Kidney tubule cell (primary cell): ENCODE measurements at places on chromosomes 1 and 21.
A peak's percentile ranks its signal among the peaks of the same experiment; 100 is the strongest.

DNA sequence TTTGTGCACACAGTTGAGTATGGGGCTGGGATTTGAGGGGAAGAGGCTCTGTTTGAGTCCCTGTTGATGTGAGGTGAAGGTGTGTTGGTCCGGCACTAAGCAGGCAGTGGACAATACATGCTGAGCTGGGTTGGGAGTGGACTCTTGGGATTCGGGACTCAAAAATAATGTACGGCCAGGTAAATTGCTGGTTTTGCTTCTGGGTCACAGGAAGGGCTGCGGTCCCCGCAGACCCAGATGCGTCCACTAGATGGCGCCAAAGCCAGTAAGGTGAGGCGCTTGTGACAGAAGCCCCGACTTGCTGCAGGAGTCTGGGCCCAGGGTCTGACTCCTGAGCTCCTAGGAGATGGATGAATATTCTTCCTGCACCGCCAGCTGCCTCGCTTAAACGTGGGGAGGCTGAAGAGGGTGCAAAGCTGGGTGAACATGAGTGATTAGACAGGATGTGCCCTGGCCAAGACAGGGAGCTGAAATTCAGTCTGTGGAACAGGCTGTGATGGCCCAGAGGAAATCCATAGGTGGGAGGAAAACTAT lies 61.4 kb downstream of the ACBD3 start:
- DNase-seq: peak; percentile 85

DNA sequence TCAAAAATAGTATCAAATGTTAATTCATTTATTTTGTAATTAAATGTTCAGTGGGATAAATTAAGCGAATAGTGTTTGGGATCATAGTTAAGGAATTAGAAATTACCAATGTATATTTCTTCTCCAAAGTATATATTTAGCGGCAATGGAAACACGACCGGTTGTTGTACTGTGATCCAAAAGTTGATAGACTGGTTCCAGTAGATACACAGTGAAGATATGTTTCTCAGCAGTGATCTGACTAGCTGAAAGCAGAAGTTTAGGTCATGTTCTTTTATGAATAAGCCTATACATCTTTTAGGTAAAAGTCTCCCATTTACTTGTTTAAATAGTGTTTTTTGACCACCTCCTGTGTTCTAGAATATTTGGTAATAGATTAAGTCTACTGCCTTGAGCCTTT lies 8.8 kb downstream of the USP16 start:
- DNase-seq: no peak

- DNase-seq: no peak
These were observed 35.2 kb upstream of the MUTYH start for GRCh38 chr1:45375104-45376090.

- DNase-seq: peak; percentile 99
These were observed 56.5 kb upstream of the BCAR3 start for GRCh38 chr1:93738075-93738622.

DNA sequence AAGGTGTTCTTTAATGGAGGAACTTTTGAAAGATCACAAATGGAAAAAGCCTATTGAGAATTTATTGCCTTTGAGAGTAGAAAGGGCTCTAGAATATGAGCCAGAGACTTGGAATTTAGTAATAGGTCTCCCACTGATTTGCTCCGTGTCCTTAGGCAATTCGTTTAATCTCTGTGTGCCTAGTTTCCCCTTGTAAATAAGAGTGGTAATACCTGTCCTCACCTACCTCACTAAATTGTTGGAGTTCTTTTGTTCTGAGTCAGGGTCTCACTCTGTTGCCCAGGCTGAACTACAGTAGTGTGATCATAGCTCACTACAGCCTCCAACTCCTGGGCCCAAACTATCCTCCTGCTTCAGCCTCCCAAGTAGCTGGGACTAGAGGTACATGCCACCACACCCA lies 15.0 kb upstream of the TEKT2 start:
- DNase-seq: peak; percentile 59

DNA sequence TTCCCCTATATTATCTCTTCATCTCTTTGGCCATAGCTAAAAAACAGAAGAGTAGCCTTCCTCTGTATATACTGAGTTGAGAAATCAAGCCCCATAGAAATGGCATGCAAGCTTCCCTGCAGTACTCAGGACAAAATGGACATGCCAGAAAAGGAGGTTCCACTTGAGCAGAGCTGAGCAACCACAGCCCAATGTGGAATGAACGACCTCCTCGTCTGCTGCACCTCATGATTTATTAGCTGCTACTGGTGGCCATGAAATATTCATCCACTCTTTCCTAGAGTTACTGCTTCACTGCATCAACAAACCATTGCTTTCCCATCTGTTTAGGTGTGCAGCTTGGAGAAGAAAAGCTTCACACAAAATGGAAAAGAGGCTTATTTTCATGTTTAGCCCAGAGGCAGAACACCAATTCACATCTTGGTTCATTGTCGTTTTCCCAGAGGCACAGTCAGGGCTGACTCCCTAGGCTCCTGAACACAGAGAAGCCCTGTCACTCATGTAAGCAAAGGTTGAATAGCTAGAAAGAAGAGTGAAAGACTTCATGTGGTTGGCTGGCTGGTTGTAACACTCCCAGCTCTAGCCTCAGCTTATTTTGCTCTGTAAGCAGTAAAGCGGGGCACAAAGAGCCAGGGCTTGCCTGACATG lies 148.0 kb downstream of the TSEN15 start:
- peak; percentile 63 for DNase-seq

- no peak for DNase-seq
These were observed 13.4 kb downstream of the HOOK1 start for GRCh38 chr1:59828160-59828559.

- peak; percentile 88 for DNase-seq
These were observed 14.0 kb upstream of the FAAP20 start for GRCh38 chr1:2208309-2209239.

- peak; percentile 23 for DNase-seq
These were observed 137.8 kb downstream of the KCNK2 start for GRCh38 chr1:215220346-215220745.

- DNase-seq: no peak
These were observed 32.6 kb upstream of the SELENON start for GRCh38 chr1:25767437-25767770.

DNA sequence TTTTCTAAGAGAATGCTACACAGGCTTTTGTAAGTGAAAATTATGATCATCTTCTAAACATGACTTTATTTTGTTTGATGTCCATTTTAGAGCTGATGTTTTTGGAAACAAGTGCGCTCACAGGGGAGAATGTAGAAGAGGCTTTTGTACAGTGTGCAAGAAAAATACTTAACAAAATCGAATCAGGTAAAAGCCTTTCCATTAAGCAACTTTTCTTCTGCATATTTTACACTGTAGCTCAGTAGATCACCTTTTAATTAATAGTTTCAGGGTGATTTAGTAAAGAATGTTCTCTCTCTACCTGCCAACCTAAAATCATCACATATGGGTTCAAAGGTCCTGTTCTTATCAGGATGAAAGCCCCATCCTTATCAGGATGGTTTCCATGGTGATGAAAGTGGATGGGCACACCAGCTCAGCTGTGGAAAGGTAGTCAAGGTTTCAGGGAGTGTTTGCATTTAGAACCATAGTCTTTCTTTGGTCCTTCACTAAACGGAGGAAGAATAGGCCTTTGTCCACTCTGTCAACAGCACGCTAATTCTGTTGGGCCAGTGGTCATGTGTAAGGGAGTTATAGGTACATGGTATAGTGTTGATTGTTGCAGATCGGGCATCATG lies 28.1 kb downstream of the RAB4A start:
- DNase-seq: no peak

- no peak for DNase-seq
These were observed 48.6 kb downstream of the TSNAX start for GRCh38 chr1:231576804-231577718.

GRCh38 chr21:42666023-42666747 lies 12.8 kb downstream of the PDE9A start:
- DNase-seq: no peak

- no peak for DNase-seq
These were observed 9.3 kb downstream of the HNRNPU start for GRCh38 chr1:244854865-244855578.

DNA sequence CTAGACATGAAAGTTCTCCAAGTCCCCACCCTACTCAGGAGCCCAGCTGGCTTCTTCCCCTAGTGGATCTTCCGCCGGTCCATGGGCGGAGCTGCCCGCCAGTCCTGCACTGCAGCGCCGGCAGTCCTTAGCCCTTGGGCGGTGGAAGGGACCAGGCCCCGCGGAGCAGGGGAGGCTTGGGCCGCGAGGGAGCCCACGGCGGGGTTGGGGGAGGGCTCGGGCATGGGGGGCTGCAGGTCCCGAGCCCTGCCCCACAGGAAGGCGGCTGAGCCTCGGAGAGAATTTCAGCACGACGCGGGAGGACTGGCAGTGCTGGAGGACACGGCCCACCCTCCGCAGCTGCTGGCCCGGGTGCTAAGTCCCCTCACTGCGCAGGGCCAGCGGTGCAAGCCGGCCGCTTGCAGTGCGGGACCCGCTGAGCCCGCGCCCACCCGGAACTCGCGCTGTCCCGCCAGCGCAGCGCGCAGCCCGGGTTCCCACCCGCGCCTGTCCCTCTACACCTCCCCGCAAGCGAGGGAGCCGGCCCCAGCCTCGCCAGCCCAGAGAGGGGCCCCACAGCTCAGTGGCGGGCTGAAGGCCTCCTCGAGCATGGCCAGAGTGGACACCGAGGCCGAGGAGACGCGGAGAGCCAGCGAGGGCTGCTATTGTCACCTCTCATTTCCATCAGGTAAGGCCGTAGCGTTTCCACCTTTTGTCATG lies 1398.6 kb downstream of the MRPL39 start:
- no peak for DNase-seq

GRCh38 chr1:243313635-243314536 lies 58.0 kb downstream of the SDCCAG8 start:
- no peak for DNase-seq

DNA sequence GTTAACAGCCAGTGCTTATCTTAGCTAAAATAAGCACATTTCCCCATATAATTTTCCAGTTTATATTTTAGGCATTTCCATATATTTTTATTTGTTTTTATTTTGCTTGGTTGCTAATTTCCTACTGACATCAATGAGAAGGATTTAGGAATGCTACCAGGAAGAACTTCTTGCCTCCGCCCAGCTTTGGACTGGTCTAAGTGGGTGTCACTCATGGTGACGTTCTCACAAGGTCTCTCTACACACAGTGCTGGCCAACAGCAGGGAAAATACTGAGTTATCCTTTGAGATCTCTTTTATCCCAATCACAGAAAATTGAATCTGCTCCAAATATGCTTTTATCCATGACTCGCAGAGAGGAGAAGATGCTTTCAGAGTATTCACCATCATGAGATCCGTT lies 13.2 kb downstream of the MX1 start:
- DNase-seq: no peak

GRCh38 chr1:189220750-189221149 lies 1256.9 kb downstream of the BRINP3 start:
- DNase-seq: no peak

- DNase-seq: no peak
These were observed 69.1 kb upstream of the GADD45A start for GRCh38 chr1:67615886-67616285.

DNA sequence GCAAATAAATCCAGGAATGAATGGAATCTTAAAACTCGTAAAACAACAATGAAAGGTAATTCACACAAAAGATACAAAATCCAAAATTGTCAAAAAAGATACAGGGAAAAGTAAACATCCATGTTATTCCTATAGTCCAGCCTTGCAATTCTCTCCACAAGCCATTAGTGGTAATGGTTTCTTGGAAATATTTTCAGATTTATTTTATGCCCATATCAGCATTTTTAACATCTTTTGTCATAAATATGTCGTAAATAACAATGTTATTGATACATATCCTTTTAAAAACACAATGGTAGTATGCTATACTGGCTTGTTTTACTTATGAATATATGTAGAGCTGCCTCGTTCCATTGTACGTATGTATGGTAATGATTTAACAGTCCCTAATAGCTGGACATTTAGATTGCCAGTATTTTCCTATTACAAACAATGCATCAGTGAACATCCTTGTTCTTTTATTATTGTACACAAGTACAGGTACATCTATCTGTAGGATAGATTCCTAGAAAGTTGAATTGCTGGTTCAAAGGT lies 30.6 kb downstream of the DNTTIP2 start:
- no peak for DNase-seq

DNA sequence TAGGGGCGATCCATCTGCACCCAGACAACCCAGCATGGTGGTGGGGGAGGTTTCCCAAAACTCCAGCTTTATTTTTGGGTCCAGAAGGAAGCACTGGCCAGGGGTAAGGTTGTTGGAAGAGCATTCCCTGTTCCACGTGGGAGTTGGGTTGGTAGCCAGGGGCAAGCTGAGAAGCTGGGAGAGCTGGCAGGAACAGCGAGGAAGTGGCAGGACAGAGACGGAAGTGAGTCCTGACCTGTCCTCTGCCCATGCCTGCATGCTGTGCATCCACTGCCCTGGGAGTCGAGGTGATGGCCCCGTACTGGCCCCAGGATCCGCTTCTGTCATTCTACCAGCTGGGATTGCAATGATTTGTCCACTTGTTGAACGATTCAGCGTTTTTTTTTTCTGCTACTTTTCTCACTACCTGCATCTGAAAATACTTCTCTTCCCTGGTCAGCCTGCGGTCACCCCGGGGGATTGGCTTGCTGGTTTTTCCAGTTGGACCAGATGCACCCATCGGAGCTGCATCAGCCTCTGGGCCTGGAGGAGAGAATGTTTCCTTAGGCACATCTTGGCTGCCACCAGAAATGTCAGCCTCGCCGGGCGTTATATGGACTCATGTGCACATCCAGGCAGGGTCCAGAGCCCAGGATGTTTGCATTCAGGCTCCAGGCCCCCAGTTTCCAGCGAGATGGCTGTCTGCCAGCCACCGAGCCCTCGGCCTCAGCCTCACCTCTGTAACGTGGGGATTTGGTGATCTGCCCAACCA lies 28.3 kb upstream of the TMPRSS2 start:
- DNase-seq: peak; percentile 18

- DNase-seq: peak; percentile 27
These were observed 140.3 kb downstream of the SLC30A10 start for GRCh38 chr1:219788091-219788490.

DNA sequence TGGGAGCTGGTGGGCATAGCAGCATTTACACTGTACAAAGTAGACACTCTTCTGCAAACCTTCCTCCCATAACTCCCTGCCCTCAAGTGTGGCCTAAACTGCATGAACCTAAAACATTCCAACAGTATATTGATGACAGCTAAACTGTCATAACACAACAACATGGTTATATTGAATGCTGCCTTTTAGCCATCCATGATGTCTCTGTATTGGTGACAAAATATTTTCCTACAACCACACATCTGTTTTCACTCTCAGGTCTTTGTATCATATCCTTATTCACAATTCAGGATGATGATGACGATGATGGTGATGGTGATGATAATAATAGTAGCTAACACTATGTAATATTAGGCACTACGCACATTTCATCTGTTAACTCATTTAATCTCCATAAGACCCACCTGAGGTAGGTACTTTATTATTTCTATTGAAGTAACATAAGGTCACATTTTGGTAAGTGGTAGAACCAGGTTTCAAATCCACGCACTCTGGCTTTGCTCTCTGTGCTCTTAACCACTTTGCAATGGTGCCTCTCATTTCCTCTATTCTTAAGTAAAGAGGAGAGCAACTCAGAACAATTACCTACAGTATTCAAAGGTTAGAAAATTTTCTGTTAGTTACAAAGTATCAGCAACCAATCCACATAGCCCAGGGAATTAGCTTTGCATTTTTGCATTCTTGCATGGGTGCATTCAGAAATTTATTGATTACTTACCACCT lies 185.1 kb upstream of the LMO4 start:
- no peak for DNase-seq

GRCh38 chr1:67683316-67683715 lies 1.7 kb upstream of the GADD45A start:
- DNase-seq: peak; percentile 70
